ENCODE measurements at places on chromosomes 2 and 18. TPM values are rescaled to one million over a fixed set of nuclear protein-coding genes. Genes with fewer than 3 reads are reported as not detected.

DNA sequence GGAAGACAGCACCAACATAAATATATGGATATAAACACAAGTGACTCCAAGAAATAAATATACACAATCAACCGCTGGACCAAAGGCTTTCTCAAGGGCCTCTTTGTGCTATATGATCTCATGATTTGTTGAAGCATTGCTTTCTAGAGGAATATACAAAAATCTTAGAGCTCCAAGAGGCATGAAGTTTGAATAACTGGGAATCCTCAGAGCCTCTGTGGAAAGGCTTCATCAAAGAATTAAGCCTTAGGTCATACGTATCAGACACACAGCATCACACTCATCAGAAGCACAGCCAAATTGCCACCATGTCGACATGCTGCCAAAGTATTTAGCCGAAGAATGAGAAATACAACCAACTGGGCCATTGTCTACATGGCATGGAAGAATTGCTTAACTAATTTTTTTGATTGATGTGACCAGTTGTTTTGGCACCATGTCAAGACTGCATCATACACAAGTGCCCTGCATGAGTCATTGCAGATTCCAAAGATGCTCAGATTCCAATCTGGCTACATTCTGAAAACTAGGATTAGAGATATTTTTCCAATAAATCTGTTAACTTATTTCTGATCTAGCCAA is 860.6 kb upstream of the ZEB2 start:
- DNase-seq, result no peak

GRCh38 chr2:3200420-3200939 is 177.1 kb downstream of the EIPR1 start:
- DNase-seq, result no peak

- DNase-seq, result no peak
Observed at GRCh38 chr2:45918463-45919159, 267.1 kb downstream of the PRKCE start.

GRCh38 chr2:224033601-224034000 is 5.5 kb downstream of the SERPINE2 start:
- no peak for DNase-seq

- DNase-seq, result peak; percentile 27
Observed at GRCh38 chr2:201781557-201782051, 871 bp upstream of the ALS2 start.

DNA sequence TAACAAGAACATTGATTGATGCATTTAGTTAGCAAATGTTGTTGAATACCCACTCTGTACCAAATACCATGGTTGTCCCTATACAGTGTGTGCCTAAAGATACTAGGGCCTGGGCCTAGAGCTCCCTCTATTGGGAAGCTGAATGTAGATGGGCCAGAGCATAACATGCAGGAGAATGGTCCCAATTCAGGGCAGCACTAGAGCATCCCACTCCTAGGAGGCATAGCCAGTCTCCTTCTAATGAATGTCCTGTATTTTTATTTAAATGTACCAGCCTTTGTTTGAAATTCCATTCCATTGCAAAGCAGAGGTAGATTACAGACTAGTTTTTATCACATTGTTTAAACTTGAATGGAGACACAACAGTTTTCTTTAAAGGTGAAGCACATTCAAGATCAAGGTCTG is 90.6 kb downstream of the FEZ2 start:
- DNase-seq, result peak; percentile 59

GRCh38 chr18:48905513-48905912 is 45.3 kb downstream of the SMAD7 start:
- DNase-seq, result no peak

DNA sequence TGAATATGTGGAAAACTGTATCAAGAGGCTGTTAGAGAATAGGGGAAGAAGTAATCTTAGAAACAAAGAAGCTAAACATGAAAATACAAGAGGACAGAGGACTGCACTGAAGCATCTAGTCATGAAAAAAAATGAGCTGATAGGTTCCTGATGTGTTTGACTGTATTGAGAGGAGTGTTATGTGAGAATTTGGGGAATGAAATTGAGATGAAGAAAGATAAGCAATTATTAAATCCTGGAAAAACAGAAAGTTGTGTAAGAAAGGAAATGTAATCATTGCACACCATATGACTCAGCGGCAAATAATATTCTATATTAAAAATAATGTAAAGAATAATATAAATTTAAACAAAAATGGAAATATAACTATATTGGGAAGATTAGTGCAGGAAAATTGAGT is 71.2 kb downstream of the SEMA4F start:
- no peak for DNase-seq

DNA sequence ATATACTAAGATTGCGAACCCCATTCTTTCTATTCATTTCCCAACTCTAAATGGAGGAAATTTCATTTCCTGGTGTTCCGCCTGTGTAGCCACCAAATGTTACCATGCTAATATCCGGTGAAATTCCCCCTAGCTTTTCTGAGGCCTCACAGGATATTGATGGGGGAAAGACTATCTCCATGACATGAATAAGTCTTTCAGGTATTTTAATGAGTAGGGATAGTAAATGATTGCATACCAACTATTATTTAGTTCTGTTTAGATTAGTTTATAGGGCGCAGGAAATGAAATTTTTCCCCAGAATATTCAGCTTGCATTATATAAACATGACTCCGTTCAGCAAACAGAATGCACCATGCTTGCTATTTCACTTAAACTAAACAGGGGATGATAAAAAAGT is 55.4 kb downstream of the COL5A2 start:
- DNase-seq, result no peak

DNA sequence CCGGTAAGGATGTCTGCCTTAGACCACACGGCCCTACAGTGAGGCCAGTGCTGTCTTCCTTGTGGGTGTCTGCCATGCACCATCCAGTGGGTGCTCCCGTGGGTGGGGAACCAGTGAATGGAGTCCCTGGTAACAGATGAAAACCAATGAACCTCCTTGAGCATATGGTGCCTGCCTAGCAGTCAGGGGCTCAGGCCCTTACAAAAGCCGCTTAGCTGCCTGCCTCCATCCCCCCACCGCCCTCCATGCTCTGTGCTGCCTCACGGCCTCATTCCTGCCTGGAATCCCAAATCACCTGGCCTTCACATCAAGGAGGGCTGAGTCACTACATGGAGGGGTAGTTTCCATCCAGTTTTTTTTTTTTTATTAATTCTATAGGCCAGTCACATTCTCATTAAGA is 30.8 kb upstream of the TRIB2 start:
- no peak for DNase-seq

DNA sequence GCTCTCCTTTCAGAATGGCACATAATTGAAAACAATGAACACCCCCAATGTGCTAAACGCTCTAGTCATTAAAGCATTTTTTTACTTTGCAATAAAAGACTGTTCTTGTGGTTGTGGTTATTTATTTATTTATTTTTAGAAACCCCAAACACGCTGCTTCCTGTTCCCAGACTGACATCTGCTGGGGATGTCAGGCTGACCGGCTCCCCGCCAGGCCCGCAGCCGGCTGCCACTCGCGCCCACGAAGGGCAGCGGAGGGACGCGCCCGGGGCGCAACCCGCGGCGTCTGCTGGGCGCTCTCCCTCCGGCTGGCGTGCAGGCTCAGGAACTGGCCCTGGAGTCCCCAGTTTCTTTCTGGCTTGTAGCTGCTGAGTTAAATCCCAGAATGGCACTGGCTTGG is 83.1 kb upstream of the SP3 start:
- no peak for DNase-seq

DNA sequence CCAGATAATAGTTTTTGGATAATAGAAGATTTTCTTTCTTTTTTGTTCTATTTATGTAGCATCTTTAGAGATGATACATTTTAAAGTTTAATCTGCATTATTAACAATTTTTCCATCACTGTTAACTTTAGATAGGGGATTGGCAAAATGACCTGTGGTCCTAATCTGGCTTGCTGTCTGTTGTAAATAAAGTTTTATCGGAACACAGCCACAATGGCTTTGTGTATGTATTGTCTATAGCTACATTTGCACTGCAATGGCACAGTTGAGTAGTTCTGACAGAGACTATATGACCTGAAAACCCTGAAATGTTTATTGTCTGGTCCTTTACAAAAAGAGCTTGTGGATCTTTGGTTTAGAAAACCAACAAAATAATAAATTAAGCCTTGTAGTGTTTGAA is 97.0 kb upstream of the CERS6 start:
- no peak for DNase-seq

DNA sequence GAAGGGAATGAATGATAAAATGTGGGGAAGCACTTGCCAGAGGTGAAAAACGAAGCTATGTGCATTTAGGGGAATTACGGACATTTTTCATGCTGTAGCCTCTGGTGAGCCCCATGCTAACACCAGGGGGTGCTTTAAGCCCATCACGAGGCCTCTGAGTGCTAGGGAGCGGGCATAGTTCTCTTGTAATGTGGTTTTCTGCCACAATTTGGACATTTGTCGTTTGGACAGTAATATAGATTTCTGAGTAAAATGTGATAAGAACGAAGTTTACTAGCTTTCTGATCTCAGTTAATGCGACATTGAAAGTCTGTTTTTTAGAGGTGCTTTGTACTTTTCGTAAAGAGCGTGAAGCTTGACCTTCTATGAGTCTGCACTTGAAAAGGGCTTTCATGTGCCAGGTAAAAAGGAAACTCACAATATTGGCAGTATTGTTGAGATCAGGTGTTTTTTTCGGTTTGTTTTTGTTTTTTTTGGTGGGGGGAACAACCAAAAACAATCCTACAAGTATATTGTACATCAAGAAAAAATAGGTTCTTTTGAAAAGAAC is 50.6 kb downstream of the TRAF3IP1 start:
- peak; percentile 76 for DNase-seq

GRCh38 chr18:9709304-9709877 is 1.3 kb downstream of the RAB31 start:
- DNase-seq, result no peak

DNA sequence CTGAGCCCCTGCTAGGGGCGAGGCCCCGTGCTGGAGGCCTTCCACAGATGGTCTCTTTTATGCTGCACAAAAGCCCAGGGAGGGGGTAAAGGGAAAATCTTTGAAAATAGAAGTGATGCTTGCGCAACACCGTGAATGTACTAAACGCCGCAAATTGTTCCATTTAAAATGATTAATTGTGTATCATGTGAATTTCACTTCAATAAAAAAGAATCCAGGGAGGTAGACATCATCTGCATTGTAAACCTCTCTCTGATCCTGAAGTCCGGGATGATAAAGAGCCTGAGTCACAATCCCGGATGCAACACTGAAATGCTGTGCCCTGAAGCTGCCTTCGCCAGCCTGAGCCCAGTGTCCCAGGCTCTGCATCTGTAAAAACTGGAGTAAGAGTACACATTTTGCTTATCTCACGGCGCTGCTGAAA is 107.7 kb upstream of the PPP1CB start:
- DNase-seq, result no peak

GRCh38 chr2:154556146-154556545 is 142.3 kb upstream of the KCNJ3 start:
- no peak for DNase-seq

DNA sequence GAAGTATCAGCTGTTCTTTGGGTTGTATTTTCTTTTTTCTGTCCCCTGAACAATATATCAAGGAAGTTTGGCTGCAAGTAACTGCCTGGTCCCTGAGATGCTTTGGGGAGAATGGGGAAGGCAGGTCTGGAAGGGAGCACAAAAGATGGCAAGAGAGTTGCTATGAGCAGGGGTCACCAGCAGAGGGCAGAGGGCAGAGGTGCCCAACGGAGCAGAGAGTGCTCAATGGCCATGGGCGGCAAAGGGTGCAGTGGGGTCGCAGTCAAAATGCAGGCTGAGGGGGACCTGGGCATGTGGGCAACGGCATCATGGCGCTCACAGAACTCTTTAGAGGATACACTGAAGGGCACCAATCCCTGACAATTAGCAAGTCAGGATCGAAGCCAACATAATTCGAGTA is 107.7 kb upstream of the ATP8B1 start:
- DNase-seq, result peak; percentile 47

- no peak for DNase-seq
Observed at GRCh38 chr2:239890206-239890746, 134.9 kb downstream of the NDUFA10 start.

- no peak for DNase-seq
Observed at GRCh38 chr2:215431290-215431689, 4.6 kb downstream of the FN1 start.

DNA sequence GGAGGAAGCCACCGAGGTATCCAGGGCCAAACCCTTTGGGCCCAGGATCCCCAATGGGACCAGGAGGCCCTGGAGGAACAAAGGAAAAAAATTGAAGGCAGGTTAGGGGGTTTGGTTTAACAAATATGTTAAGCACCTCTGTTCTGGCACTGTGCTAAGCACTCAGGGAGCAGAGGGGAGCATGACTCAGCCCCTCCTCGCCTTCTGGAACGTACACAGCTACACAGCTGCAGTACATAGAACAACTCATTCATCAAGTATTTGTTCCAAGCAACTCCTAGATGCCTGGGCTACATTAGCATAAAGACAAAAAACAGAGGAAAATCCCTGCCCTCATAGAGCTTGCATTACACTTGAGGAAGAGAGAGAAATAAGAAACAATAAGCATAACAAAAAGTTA is 153.6 kb downstream of the COL4A4 start:
- no peak for DNase-seq

- no peak for DNase-seq
Observed at GRCh38 chr2:241943209-241943850, 73.8 kb downstream of the RTP5 start.

- DNase-seq, result no peak
Observed at GRCh38 chr18:8860845-8861642, 155.7 kb downstream of the MTCL1 start.

The NAT8 gene
- not detected for total RNA-seq

The ABI2 gene
- 33.5 TPM for total RNA-seq

The ALPP gene
- total RNA-seq, result not detected

The ZSCAN30 gene
- 22.5 TPM for total RNA-seq

The MERTK gene
- total RNA-seq, result 0.43 TPM

The TEX261 gene
- 39.9 TPM for total RNA-seq

The BOLL gene
- total RNA-seq, result not detected
